ENCODE measurements at places on chromosomes 2 and 18. TPM values are rescaled to one million over a fixed set of nuclear protein-coding genes. Genes with fewer than 3 reads are reported as not detected.

DNA sequence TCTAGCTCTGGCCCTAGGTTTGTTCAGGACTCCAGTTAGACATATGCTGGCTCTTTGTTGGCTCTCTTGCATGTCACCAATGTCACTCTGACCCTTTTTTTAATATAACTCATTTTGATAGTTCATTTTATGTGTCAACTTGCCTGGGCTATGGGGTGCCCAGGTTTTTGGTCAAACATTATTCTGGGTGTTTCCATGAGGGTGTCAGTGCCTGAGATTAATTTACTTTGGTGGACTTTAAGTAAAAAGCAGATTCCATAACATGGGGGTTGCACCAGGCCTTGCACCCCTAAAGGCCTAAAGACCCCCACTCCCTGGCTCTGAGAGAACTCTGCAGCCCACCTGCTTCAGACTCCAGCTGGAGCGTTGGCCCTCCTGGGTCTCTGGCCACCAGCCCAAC lies 48.1 kb upstream of the SNTG2 start:
- no peak for DNase-seq
- no peak overlapping the region for H3K27ac ChIP-seq
- no peaks in the 10 kb centered on the region for H3K36me3 ChIP-seq
- no peak overlapping the region for H3K4me3 ChIP-seq

GRCh38 chr18:31634331-31634713 lies 42.6 kb downstream of the TTR start:
- no peaks in the 10 kb centered on the region for H3K36me3 ChIP-seq
- H3K27me3 ChIP-seq, result no peaks in the 10 kb centered on the region
- H3K4me1 ChIP-seq, result no peaks in the 10 kb centered on the region

- no peaks in the 10 kb centered on the region for H3K36me3 ChIP-seq
- H3K27ac ChIP-seq, result no peak overlapping the region
- DNase-seq, result peak; percentile 49
- H3K4me1 ChIP-seq, result no peaks in the 10 kb centered on the region
Measured at GRCh38 chr2:206962966-206963365, 23.6 kb downstream of the CPO start.

- no peak for DNase-seq
- H3K27me3 ChIP-seq, result no peaks in the 10 kb centered on the region
- no peak overlapping the region for H3K27ac ChIP-seq
- H3K36me3 ChIP-seq, result no peaks in the 10 kb centered on the region
- no peak overlapping the region for H3K4me3 ChIP-seq
- H3K4me1 ChIP-seq, result no peaks in the 10 kb centered on the region
Measured at GRCh38 chr18:46433121-46433826, 223.7 kb downstream of the LOXHD1 start.

DNA sequence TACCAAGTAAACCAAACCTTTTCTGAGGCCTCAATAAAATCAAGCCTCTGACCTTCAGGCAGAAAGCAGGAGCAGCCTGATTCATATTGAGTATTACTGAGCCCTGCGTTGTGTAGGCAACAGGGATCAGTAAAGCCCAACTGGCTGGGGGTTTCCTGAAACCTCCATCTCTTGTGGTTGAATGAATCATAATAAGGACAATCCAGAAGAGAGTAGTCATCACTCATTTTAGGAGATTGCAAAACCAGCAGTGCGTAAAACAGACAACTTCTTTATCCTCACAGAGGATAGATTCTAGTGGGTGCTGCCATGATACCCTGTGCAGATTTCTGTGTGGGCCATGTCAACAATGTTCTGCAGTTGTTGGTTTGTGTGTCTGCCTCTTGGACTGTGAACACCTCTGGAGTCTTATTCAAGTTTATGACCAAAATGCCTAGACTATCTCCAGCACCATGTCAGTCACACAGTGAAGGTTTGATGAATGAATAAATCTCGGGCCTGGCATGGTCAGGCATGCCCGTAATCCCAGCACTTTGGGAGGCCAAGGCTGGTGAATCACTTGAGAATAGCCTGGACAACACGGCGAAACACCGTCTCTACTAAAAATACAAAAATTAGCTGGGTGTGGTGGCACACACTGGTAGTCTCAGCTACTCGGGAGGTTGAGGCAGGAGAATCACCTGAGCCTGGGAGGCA lies 51.8 kb upstream of the RAB27B start:
- H3K4me1 ChIP-seq, result no peaks in the 10 kb centered on the region
- no peak for DNase-seq
- H3K36me3 ChIP-seq, result no peaks in the 10 kb centered on the region
- H3K27ac ChIP-seq, result peak overlapping the region; percentile 36

DNA sequence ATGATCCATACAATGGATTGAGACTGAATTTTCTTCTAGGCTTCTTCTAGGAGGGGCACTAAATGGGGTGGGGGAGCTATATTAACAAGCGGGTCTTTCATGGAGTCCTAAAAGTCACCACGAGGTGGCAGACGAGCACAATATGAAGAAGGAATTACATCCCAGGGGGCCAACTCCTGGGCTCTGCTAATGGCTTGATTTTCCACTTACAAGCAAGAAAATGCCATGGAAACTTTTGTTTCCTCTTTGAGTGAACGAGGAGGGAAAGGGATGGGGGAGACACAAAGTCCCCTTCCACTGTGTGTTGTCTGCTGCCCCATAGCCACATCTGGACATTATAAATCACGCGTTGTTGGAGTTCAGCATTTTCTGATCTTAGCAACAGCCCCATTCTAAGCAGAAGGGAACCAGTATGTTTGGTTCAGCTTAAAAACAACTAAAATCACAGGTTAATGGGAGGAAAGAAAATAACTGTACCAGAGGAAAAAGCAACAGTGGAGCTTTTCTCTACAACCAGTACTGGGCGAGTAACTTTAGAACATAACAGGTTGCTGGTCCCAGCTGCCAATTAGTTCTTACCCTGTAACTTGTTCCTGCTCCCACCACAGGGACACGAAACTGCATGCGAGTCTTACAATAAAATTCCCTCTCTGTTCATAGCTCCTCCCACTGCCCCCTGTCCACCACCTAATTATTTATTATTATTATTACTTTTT lies 285.0 kb upstream of the PARD3B start:
- no peak overlapping the region for H3K27ac ChIP-seq
- peak; percentile 26 for DNase-seq

GRCh38 chr18:57834616-57835015 lies 31.5 kb upstream of the ATP8B1 start:
- no peak for DNase-seq
- H3K4me3 ChIP-seq, result no peak overlapping the region
- no peak overlapping the region for H3K27ac ChIP-seq
- H3K36me3 ChIP-seq, result no peaks in the 10 kb centered on the region
- H3K27me3 ChIP-seq, result no peaks in the 10 kb centered on the region

EPAS1 gene
- 109 TPM for total RNA-seq

TXNDC9 gene
- total RNA-seq, result 30.3 TPM
